ENCODE measurements at places on chromosomes 12 and 14.

DNA sequence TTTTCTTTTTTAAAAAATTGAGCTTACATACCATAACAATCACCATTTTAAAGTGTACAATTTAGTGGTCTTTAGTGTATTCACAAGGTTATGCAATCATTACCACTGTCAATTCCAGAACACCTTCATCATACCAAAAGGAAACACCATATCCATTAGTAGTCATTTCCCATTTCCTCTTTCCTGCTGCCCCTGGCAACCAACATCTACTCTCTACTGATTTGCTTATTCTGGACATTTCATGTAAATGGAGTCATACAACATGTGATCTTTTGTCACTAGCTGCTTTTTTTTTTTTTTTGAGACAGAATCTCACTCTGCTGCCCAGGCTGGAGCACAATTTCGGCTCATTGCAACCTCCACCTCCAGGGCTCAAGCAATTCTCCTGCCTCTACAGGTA is 66.8 kb upstream of the CFL2 start:
- no peak for DNase-seq

GRCh38 chr14:86299994-86300393 is 770.0 kb downstream of the FLRT2 start:
- DNase-seq: no peak

DNA sequence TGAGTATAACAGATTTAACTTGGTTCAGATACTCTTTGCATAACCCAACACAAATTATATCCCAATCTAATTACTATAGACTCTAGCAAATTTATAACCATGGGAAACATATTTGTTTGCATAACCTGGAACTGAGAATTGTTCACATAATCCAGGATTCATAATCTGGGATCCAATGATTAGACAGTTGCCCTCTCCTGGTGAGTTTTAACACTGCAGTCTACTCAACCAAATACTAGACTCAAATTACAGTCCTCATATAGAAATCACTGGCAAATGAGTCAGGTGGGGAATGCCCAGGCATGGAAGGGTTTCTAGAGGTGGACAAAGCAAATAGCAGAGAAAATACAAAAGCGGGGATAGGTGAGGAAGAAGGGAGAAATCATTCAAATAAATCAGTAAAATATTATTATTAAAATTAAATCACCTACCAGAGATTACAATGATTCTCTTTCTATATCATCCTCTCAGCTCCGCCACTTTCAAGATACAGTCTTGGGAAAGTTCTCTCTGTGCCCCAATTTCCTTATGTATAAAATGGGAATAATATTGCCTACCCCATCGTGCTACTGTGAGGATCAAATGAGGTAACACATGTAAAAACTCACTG is 9.4 kb downstream of the GCH1 start:
- no peak for DNase-seq

- DNase-seq: no peak
Observed at GRCh38 chr12:115008929-115009328, 325.0 kb upstream of the TBX3 start.

- no peak for DNase-seq
Observed at GRCh38 chr12:50218386-50218785, 51.2 kb upstream of the CERS5 start.

Data from cortex of kidney (tissue), 1 donor.